ENCODE measurements at places on chromosomes 4 and X.

DNA sequence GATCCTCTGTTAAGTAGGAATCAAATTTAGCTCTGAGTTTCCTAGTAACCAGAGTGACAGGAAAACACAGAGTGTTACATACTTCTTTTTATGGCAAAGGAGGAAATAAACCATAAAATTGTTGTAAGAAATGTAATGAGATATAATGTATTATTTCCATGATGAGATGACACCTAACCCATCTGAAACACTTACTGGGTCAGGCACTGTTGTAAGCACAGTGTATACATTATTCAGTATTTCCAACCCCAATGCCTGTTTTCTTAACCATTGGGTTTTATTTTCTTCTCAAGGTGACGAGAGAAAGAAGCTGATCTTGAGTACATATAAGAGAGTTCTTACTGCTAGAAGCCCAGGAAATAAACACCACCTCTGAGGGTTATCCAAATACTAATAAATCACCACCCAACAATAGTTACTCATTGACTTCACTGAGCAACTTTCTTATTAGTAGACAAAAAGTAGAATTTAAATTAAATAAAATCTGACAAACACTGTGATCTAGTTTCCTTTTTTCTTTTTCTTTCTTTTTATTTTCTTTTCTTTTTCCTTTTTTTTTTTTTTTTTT, 4.2 kb upstream of the ENAM start:
- DNase-seq, result no peak

DNA sequence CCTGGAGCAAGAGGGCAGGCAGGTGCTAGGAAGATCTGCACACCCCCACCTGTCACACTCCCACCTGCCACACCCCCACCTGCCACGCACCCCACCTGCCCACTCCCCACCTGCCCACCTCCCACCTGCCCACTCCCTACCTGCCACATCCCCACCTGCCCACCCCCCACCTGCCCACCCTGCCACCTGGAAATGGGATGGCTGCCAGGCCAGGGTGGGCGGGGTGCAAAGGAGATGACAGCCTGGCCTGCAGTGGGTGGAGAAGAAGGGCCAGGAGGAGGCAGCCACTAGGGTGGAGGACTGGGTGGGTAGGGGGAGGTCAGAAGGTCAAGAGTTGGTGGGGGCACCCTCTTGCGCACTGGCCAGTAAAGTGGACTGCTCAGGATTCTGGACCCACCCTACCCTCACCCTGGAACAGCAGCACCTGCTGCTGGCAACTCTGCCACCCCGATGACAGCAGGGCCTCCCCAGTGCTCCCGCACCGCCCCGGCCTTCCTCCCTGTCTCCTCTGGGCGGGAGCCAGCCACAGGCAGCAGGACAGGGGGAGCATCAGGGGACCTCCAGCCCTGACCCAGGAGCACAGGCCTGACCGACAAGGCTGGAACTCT, 66.8 kb upstream of the NKX1-1 start:
- DNase-seq, result no peak

DNA sequence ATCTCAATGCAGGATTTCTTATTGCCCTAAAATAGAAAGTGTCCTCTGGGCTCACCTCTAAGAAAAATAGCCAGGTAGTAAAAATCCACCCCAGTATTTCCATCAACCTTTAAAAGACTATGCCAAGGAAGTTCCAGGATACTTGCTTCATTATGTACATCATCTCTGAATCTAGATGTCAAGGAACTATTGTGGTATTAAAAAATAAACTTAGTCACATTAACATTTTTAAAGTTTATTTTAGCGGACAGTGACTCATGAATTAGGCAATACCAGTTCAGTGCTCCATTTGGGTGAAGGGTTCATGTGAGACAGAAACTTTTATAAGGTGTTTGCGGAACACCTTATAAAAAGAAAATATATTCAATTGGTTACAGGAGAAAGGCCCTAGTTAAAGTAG, 209.2 kb downstream of the ADAM29 start:
- DNase-seq, result no peak

GRCh38 chr4:43496602-43497001, 604.1 kb downstream of the GRXCR1 start:
- DNase-seq, result no peak

- no peak for DNase-seq
Measured at GRCh38 chrX:30373479-30373878, 64.3 kb upstream of the NR0B1 start.

DNA sequence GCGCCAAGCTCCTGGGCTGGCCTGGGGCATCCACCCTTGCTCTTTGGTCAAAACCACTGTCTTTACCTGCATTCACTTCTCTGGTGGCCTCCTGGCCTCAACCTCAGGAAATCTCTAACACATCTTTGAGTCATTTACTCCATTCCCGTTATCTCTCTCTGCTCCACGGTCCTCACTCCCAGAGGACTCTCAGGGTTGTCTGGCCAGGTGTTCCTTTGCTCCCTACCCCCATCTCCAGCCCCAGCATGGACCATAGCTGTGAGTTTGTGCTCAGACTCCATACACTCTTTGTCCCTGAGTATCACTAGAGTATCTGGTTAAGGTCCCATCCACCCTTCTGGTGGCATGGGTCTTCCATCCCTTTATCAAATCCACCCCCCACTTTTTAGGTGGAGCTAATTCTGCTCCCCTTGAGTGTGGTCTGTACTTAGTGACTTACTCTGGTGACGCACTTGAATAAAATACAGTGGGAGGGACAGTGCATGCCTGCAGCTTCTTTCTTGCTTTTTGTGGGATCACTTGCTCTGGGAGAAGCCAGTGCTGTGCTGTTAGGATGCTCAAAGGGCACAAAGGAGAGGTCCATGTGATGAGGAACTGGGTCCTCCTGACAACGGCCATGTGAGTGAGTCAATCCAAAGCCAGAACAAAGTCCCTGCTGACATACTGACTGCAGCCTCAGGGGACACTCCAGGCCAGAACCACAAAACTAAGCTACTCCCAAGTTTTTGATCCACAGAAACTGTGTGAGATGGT, 44.3 kb downstream of the IGFBP7 start:
- DNase-seq, result no peak

DNA sequence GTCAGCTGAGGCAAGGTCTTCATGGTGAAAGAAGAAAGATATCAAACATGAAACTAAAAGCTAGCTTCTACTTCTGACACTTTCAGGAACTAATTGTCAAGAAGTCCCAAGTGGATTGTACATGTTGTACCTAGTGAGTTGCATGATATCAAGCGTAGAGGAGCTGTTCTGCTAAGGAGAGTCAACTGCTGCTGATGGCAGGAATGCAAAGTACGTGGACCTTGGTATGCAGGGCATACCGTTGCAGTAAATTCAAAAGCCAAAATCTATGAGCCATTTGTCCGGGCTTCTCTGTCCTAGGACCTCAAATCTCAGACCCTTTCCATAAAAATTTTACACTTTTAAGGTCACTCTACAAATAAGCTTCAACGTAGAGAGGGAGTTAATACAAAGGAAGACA, 446.2 kb downstream of the KCTD8 start:
- DNase-seq, result no peak

GRCh38 chr4:20847124-20847747, 147.0 kb downstream of the PACRGL start:
- DNase-seq, result no peak

- no peak for DNase-seq
Measured at GRCh38 chrX:21645431-21645830, 12.7 kb downstream of the KLHL34 start.

- no peak for DNase-seq
Measured at GRCh38 chr4:13966231-13967195, 339.0 kb upstream of the BOD1L1 start.

GRCh38 chr4:184731056-184731455, 2.8 kb downstream of the CENPU start:
- no peak for DNase-seq

GRCh38 chr4:40306976-40307375, 28.2 kb upstream of the CHRNA9 start:
- no peak for DNase-seq

GRCh38 chrX:49064735-49065134, 5.9 kb downstream of the CCDC120 start:
- no peak for DNase-seq

- DNase-seq, result no peak
Measured at GRCh38 chr4:88609387-88609786, 17.1 kb downstream of the HERC3 start.

GRCh38 chr4:70927502-70928137, 25.5 kb downstream of the MOB1B start:
- no peak for DNase-seq

GRCh38 chrX:107117993-107118321, 665 bp downstream of the RBM41 start:
- DNase-seq, result no peak

GRCh38 chr4:132063829-132064228, 1085.3 kb upstream of the PCDH10 start:
- no peak for DNase-seq

- DNase-seq, result no peak
Measured at GRCh38 chr4:162510115-162510514, 346.3 kb upstream of the FSTL5 start.

DNA sequence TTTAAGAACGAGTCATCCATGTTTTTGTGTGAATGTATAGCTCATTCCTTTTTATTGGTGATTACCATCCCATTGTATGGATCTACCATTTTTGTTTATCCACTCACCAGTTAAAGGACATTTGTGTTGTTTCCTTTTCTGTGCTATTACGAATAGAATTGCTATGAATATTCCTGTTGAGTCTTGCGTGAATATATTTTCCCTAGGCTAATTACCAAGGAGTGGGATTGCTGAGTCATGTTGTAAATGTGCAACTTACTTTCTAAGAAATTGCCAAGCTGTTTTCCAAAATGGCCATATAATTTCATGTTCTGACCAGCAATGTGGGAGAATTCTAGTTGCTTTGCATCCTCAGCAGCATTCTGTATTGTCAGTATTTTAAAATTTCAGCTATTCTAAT, 51.3 kb downstream of the YIPF6 start:
- no peak for DNase-seq

DNA sequence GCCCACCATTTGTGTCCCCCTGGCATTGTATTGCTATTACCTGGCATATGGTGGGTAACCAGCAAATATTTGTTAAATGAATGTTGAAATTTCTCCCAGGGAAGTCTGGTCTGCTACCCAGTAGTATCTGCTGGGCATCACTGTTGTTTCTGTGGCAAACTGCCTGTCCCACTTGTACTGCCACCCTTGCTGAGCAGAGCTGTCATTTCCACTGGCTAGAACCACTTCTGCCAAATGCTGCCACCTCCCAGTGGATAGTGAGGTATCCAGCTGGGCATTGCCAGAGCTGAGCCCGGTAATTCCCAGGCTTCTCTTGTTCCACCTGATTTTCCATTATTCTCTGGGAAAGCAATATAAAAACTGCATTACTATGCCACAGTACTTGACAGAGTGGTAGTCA, 186.7 kb upstream of the NOCT start:
- DNase-seq, result no peak

GRCh38 chr4:105963461-105964400, 68.5 kb downstream of the NPNT start:
- no peak for DNase-seq

- no peak for DNase-seq
Measured at GRCh38 chr4:182391111-182391684, 148.0 kb downstream of the TENM3 start.

DNA sequence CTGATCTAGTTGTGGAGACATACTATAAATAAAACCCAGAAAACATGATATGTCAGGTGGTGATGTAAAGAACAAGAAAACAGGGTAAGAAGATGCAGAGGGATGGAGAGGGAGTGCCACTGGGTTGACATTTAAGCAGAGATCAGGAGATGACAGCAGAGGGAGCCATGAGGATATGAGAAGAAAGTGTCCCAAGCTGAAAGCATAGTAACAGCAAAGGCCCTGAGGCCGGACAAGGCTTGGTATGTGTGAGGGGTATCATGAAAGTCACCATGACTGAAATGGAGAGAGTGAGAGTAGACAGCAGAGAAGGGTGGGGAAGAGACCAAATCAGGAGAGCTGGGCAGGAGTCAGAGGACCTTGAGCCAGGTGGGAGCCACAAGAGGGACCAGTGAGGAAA, 3.4 kb downstream of the GPKOW start:
- no peak for DNase-seq

DNA sequence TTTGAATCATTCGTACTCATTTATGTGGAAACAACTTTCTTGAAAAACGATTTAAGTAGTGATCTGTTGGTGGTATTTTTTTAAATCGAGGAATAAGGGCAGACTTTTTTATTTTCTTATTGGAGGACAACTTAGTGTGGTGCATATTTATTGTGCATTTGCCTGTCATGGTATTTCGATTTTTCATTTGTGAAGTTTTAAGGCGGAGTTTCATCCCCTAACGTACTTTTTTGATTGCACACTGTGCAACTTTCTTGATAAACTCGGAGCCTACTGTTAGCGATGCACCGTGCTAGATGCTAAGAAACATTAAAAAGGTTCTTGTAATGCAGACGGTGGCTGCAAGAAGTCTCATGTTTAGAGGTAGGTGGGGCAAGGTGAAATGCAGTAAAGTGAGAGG, 1.4 kb downstream of the ZFX start:
- no peak for DNase-seq

DNA sequence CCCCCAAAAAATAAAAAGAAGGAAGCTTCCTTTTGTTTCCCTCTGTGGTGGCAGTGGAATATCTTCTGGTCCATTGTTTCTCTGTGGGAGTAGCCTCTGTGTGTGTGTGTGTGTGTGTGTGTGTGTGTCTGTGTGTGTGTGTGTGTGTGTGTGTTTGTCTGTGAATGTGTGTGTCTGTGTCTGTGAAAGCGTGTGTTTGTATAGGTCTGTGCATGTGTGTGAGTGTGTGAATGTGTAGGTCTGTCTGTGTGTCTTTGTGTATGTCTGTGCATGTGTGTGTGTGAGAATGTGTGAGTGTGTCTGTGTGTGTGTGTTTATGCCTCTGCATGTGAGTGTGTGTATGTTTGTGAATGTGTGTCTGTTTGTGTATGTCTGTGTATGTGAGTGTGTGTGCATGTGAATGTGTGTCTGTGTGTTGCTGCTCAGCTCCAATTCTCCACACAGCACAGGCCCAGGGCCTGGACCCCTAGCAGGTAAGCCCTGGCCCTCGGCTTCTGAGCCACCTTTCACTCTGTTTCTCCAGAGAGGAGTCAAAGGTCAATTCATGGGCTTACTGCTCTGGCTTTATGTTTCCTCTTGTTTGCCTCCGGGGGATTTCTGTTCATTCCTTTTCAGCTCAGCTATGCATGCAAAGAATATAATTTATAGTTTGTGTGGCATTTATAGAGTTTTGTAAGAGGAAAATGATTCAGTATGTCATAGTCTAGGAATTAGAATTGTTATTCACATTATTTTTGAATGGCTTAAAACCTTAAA, 89.8 kb downstream of the UCHL1 start:
- no peak for DNase-seq

- no peak for DNase-seq
Measured at GRCh38 chr4:54054501-54054900, 9.9 kb downstream of the CHIC2 start.

- DNase-seq, result no peak
Measured at GRCh38 chrX:153801669-153802068, 7.2 kb downstream of the SSR4 start.

DNA sequence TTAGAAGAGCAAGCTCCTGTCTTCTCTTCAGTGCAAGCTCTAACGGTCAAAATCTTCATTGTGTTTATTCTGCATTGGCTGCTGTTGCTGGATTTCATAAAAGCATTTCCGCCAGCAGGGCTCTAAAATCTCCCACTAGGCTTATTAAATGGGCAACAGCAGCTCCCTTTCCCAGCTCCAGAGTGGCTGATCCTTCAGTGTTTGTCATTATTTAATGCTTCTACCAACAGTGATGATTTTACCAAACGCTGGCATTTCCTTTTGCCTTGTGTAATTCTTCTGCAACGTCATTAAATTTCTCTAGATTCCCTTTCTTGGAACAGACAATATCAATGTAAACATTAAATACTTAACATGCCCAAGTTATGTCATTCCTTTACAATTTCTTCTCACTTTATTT, 20.1 kb downstream of the SLC7A11 start:
- DNase-seq, result no peak
